ENCODE measurements at places on chromosomes 3 and 15.

DNA sequence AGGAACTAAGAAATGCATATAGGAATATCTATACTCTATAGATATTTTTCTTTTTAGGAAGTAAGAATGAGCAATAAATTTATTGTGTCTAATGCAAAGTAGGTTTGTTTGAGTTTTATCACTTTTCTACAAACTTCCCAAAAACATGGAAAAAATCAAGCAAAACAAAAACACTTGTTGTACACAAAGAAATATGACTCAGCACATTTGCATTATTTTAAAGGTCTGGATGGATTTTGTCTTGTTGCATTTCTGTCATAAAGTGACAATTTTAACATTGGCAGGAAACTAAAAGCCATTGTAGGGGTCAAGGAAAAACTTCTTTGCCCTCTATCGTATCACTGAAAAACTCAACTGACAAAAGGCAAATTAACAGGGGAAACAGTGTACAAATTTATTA lies 267.2 kb downstream of the PYDC2 start:
- DNase-seq: no peak

GRCh38 chr3:174488527-174488926 lies 370.6 kb upstream of the NAALADL2 start:
- no peak for DNase-seq

DNA sequence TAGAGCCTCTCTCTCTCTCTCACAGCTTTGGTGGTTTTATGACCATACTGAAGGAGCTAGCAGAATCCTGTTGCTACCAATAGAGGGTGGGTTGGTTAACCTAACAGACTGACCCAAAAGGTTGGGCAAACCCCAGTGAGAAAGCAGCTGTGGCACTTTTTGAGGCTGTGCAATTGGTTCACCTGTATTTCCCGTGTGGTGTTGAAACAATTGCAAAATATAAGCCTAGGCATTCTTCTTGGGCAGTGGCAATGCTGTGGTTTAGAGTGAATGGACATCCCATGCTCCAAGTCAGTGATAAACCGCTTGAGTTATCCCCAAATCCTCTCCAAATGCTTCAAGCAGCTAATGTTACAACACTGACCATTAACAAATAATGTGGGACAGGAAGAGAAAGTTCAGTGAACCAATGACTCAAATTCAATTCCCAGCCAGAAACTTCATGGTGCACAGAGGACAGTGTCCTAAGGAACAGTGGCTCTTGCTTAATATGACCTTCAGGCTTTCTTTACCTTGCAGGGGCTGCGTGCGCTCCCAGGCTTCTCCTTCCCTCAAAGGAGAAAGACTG lies 261.9 kb upstream of the ICE2 start:
- no peak for DNase-seq

DNA sequence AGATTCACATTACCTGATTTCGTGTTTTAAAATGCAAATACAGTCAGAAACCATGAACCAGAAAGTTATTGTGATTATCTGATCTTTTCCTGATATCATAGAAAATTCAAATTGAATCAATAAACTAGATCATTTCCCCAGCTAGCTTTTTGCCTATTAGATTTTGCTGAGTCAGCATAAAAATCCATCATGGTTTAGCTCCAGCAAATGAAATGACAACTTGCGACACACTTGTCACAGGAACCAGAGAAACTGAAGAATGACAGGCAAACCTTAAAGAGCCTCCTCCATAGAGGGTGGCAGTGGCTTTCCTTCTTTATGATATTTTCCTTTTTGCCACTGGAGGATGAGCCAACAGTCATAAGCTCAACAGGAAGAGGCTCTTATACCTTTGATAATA lies 30.6 kb upstream of the TMEM108 start:
- DNase-seq: no peak

- DNase-seq: no peak
These were observed 243.2 kb downstream of the KLF13 start for GRCh38 chr15:31569836-31570235.

GRCh38 chr3:124407260-124407659 lies 323.0 kb upstream of the UMPS start:
- no peak for DNase-seq

DNA sequence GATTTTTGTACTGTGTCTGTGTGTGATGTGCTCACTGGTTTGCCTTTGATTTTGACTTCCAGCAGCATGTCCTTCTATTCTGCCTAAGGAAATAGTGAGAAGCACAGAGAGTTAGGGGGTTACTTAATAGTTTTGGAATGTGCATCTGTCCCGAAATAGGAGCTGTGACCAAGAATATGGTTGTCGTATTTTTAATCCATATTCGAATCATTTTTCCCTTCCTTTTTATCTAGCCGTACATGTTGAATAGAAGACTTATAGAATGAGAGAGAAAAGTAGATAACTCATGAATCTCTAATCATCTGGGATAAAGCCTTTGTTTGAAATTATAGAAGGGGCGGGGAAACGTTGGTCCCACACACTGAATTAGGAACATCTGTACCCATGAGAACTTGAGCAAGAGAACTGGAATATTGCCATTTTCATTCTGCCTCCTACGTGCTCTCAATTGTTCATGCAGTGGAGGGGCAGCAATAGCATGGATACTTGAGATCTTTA lies 23.6 kb downstream of the CRTC3 start:
- no peak for DNase-seq

- DNase-seq: no peak
These were observed 615.7 kb upstream of the UBE2E2 start for GRCh38 chr3:22587446-22587845.

GRCh38 chr3:49638445-49638844 lies 35.7 kb upstream of the APEH start:
- DNase-seq: no peak

DNA sequence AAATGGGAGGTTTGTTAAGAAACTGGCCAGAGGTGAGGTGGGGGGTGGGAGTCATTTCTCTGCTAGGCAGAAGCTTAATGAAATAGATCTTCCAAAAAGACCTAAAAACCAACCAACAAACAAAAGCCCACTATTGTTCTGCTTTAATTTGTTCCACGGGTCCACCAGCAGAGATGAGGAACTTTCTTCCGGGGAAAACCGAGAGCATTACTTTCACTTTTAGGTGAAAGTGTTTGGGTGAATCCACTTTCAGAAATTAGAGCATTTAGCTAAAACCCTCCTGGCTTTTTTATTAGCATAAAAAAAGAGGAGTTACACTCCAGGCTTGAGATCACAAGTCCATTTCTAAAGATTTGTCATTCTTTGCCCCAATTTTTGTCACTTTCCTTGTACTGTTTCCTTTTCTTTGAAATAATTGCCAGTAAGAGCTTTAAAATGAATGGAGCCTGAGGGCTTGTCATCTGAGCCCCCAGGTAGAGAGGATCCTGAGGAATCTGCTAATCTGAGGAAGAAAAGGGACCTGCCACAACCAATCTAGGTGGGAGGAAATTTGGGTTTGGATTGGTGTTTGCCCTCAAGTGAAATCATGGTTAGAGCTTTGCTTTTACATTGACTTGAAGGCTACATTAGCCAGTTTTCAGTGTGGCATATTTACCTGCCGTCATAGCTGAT lies 667.6 kb downstream of the NAALADL2 start:
- DNase-seq: no peak

GRCh38 chr3:183438735-183439134 lies 10.3 kb upstream of the MCF2L2 start:
- DNase-seq: no peak

GRCh38 chr3:135598597-135598996 lies 366.9 kb upstream of the PPP2R3A start:
- DNase-seq: no peak

DNA sequence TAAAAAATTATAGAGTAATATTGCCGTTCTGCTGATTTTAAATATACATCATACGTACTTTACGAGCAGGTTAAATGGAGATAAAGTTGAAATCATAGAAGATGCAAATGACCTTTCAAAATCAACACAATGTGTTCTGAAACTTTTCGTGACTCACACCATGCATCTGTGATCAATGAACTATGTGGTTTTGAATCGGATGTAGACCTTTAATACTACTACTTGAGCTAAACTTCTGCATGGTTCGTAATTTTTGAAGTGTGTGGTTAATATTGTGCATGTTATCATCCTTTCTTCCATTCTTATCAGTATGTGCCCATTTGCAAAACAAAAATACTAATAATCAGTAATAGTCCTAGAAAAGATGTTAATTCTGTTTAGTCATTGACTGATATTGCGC lies 58.9 kb downstream of the GASK1A start:
- DNase-seq: no peak

DNA sequence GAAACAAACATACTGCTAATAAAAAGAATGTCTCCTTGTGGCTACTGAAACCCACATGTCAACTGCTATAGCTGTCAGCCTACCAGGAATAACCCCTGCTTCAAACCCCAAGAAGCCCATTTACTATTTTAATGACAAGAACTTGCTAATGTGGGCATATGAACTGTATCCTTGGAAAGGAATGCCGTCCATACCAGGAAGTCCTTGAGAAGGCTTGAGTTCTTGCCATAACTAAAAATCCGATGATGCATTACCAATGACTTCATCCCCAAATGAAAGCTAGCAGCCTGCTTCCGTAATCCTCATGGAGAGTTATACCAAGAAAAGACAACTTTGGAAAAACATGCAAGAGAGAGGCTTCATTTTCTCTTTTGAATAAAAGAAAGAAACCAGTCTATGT lies 34.8 kb downstream of the MINDY4B start:
- no peak for DNase-seq

DNA sequence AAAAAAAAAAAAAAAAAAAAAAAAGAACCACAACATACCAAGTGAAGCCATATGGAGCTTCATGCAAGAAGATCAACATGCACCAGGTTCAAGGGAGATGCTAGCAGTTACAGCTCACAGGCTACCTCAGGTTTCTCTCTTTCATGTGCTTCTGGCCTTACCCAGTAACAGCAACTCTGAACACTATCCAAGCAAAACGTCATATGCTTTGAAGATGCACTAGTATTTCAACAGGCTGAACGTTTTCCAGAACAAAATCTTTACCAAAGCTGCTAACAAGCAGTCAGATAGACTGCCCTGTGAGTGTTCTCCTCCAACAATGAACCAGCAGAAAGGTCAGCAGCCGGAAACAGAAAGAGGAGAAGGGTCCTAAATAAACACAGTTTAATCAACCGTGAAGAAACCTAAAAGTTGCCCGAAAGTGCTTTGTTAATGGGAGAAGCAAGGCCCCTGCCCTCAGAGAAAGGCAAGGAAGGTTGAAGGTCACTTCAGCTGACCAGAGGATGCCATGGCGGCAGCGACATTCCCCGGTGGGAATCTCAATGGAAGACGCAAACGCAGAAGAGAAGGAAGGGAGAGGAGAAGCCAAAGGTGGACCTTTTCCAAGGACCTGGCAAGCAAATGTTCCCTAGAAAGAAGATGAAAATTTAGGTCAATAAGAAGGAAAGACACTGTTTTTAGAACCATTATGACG lies 80.1 kb downstream of the CCNL1 start:
- no peak for DNase-seq

DNA sequence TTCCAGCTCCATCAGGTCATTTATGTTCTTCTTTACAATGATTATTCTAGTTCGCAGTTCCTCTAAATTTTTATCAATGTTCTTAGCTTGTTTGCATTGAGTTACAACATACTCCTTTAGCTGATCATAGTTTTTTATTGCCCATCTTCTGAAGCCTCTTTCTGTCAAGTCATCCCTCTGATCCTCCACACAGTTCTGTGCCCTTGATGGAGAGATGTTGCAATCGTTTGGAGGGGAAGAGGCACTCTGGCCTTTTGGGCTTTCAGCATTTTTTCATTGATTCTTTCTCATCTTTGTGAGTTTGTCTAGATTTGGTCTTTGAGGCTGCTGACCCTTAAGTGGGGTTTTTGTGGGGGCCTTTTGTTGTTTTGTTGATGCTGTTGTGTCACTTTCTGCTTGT lies 234.6 kb upstream of the CBLB start:
- no peak for DNase-seq

DNA sequence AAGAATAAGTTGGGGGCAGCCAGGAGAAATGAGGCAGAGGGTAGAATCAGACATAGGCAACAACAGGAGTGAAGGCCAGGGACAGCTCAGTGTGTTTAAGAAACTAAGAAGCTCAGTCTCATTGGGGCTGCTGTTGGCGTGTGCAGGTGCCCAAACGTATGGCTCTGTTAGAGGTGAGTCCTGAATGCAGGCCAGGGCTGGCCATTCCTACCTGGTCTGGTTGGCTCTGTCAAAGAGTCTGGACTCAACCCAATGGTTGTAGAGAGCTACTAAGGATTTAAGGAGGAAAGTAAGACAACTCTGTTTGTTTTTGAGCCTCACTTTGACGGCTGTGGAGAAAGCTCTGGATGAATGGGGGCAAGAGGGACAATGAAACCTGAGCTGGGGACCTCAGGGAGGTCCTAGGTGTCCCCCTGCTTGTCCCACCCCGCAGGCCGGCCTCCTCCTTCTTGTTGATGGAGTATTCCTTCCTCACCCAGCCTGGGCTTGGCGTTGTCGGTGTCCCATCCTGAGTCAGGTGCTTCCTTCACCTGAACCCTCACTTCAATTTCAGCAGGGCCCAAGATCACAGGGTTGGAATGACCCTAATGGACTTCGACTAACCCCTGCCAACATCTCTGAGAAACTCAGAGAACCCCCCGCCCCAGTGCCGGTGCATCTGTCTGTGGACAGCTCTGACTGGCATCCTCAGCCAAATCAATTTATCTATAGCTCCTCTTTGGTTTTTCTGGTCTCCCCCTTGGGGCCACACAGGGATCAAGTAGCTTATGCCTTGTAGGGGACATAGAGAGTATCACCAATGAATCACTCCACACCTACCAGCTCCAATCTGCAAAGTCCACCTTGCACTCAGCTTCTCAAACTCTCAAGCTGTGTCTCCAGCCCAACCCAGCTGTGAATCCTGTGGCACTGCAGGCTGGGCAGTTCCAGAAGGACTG lies 8.3 kb downstream of the ITGA11 start:
- no peak for DNase-seq

- DNase-seq: no peak
These were observed 60.8 kb upstream of the ARHGEF3 start for GRCh38 chr3:56862352-56863062.

DNA sequence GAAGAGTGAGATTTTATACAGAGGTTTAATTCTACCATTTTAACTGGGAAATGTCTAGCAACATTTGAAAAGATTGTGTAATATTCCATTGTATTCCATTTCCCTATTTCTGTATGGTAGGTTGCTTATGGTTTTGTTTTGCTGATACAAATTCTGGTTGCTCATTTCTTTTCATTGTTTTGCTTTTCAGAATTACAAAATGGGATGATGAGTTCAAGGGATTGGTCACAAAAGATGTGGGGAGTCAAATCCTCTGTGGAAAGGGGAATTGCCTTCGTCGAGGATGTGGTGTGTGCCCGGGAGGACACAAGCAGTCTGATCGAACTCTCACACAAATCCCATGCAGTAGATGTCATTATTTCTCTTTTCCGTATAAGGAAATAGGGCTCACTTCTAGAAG lies 18.3 kb downstream of the SLCO3A1 start:
- DNase-seq: no peak
